Activated naive CD8-positive, alpha-beta T cell treated with anti-CD3 and anti-CD28 coated beads for 36 hours (primary cell): ENCODE measurements at places on chromosomes 11 and 22.

GRCh38 chr22:45212992-45213751 lies 27.5 kb downstream of the KIAA0930 start:
- DNase-seq = no peak

DNA sequence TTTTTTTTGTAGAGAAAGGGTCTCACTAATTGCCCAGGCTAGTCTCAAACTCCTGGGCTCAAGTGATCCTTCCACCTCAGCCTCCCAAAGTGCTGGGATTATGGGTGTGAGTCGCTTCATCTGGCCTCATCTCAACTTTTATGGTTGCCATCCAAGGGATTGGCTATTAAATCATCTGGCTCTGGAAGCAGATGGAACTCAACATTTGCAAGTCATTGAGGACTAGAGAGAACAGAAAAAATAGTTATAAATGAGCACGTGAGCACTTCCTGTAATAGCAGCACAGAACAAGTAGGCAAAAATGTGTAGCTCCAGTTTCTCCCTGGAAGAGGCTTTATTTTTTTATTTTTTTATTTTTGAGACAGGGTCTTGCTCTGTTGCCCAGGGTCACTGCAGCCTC lies 22.3 kb upstream of the PATL1 start:
- DNase-seq = no peak

- DNase-seq = no peak
Observed at GRCh38 chr11:123413636-123414035, 16.4 kb upstream of the GRAMD1B start.

- no peak for DNase-seq
Observed at GRCh38 chr11:64790205-64791095, 12.1 kb upstream of the SF1 start.

DNA sequence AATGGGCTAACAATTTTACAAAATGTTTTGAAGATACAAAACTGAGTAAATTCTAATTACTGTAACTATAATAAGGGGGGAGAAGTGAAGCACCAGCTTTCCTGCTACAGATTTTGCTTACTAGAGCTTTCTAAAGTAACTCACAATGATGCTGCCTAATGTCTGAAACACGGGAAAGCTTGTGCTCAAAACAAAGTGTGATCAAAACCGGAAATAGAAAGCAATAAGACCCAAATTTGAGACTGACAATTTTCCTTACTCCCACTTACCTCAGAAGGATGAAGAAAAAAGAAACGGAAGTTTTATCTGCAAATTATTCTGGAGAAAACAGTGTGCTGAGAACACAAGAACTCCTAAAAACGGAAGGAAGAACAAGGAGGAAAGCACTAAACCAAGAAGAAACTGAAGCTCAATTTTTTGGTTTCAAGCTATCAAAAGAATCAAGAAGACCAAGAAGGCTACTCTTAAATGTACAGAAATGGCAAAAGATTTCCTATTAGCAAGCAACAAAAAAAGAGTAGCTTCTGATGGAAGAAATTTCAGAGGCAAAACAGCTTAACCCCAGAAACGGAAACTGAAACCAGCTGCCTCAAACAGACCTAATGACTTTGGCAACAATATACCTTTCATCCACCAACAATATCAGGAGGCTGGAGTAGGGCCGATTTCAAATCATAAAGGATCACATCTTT lies 33.4 kb downstream of the AMBRA1 start:
- peak; percentile 16 for DNase-seq

GRCh38 chr22:32717337-32718240 lies 83.9 kb upstream of the TIMP3 start:
- DNase-seq = no peak

GRCh38 chr11:109940816-109941215 lies 152.4 kb upstream of the ZC3H12C start:
- no peak for DNase-seq

DNA sequence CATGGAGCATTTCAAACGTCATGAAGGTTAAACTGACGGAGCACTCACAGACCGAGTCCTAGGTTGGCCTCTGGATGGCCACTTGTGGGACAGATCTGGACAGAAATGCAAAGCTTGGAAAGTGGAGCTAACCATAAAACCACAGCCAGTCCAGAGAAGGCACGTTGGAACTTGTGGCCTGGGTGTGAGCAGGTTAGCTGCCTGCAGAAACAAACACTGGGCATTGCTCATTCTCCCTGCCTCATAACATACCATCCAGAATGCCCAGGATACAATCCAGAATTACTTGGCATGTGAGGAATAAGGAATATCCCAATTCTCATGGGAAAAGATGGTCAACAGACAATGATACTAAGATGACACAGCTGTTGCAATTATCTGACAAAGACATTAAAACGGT lies 1005.0 kb downstream of the TBC1D22A start:
- no peak for DNase-seq

DNA sequence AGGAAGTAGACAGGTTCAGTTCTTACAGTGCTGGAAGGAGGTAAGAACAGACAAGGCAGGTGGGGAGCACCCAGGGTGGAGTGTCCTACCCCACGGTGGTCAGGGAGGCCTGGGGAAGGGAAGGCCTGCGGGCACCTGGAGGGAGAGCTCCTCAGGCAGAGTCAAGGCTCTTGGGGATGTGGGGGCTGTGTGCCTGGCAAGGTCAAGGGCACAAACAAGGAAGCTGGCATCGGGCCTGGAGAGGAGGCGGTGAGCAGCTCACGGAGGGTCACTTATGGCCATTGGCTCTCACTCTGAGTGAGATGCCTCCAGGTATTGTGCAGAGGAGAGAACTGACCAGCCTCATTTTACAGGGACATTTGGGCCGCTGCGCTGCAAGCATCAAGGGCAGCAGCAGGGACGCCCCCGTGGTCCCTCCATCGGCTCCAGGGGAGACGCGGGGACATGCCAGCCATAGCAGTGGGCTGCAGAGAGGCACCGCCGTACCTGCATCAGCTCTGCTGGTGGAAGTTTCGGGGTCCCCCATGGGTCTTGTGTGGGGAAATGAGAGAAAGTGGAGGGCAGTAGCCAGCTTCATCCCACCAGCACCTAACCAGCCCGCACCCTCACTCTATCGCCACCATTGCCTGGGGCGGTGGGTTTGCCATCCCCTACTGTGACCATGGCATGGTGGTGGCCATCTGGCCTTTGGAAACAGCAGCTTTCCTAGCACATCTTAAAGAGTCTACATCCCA lies 37.5 kb upstream of the RTL6 start:
- DNase-seq = no peak

- peak; percentile 57 for DNase-seq
Observed at GRCh38 chr22:50209893-50210292, 9.1 kb downstream of the SELENOO start.

DNA sequence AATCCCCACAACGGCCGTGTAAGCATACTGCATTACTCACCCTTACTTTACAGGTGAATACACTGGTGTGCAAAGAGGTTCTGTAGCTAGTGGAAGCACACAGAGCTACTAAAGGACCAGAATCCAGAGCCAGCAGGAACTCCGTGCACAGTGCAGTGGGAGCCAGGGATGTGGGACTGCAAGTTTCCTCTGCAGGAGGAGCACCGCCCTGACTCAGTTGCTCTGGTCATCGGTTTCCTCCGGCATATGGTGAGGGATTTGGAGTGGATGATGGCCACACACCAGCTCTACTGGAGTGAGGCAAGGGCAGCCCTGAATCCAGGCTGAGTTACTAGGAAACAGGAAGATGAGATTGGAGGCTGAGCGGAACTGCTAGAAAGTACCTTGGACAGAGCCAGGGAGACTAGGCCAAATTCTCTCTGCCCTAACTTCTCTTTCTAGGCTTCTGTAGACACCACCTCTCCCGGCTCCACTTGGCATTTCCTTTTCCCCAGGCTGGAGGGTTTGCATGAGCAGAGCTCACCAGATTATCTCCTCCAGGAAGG lies 18.2 kb upstream of the C22orf42 start:
- no peak for DNase-seq

DNA sequence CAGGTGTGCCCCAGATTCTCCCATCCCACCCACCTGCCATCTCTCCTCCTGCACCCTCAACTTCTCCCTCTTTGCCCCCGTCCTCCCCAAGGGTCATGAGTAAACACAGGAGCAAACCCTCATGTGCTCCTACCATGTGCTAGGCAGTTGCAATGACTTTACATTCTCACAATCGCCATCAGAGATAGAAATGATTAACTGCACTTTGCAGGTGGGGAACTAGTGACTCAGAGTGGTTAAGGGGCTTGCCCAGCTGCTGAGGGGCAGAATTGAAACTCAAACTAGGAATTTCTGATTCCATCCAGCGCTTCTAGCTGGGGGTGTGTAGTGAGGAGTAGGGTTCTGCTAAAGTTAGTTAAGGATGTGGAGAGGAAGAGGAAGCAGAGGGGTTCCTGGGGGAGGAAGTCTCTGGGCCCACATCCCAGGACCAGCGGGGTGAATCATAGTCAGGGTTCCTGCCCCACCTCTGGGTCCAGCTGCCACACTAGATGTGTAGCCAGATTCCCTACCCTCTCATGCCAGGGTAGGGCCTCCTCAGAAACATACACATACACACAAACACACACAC lies 16.0 kb upstream of the PRG2 start:
- DNase-seq = peak; percentile 67

DNA sequence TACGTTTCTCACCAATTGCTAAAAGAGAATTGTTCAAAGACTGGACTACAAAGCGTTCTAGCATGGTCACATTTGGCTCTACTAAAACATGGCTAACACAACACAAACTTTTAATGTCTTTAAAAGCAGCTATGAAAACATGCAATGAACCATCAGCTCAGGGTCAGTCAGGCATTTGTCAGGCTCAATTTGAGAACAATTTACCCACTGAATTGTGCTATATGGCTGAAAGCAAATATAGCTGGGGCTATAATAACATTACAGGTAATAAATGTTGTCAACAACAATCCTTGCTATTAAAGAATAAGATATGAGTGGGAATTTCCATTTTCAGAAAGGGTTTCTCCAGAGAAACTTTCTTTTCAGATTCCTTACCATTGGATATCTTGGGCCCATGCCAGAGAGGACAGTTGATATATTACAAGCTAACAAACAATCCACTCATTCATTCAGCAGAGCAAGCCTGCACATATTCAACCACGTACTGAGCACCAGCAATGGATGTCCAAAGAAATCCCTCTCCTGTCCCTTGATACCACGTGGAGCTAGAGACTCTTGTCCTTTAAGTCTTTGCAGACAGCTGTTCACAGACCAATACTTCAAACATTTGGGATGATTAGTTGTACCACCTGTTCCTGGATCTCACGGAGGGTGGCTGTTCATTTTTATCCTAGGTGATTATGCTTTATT lies 82.5 kb upstream of the DDI1 start:
- no peak for DNase-seq

DNA sequence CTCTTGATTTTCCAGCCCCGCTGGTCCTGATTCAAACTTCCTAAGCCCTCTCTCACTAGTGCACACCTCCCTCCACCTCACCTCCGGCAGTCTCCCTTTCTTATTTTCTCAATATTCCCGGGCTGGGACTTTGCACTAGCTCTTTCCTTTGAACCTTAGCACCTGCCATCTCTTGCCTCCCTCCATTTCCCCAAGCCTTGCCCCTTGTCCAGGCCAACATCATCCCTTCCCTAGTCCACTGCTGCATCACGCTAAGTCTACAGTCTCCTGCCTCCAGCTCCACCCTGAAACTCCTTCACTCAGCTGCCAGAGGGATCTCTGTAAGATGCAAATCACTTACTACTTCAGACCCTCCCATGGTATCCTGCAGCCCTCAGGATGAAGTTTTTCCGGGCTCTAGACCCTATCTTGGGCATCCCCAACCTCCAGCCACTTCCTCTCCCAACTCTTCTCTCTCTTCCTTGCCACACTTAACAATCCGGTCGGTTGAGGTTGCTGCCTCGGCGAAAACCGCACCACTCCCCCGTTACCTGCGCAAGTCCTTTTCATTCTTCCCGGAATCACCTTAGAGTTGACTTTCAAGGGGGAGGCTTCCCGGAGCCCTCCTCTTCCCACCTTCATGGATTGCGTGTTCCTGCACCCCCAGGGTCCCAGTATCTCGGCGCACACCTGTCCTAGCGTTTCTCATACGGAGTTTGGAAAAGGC lies 42.7 kb downstream of the NECTIN1 start:
- DNase-seq = no peak

DNA sequence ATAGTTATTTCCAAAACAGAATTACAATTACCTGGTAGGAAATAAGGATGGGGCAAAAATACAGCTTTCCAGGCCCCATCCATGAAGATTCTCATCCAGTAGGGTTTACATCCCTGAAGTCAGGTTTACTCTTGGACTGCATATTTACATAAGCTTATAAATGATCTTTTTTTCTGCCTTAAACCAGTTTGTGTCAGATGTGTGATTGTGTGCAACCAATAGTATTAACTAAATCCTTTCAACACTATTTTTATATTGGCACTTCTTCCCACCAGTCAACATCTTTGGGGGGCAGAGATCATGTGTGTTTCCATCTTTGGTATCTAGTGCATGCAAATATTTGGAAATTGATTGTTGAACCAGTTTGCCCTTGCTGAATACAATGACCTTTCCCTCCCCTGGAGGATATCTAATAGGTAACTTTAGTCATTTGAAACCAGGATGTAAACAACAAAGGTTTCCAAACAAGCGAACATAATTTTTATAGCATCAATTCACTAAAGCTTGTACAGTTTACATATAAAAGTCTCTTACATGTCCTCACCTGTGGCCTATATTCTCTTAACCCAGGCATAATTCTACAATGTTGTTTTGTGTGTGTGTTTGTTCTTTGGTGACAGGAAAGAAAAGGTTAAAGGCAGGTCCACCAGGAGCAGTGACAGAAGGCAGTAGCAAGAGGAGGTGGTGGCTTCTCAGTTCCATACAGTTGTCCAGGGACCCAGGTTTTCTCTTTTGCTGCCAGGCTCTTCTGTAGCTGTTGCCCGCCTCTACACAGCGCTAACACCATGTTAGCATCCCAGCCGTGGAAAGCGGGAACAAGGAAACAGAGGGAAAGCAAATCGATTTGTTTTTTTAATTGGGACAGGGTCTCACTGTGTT lies 1.7 kb upstream of the ME3 start:
- DNase-seq = no peak

GRCh38 chr11:12455938-12456337 lies 78.6 kb downstream of the PARVA start:
- DNase-seq = no peak

DNA sequence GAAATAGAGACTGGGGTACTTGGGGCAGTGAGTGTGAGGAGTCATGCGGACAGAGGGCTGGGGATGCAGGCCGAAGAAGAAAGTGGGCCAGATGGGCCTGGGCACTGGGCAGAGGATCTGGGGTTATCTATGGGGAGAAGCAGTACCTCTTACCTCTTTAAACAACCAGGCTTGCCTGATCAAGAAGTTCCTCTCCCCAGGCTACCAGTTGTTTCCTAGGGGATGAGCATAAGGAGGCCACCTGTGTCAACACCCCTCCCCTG lies 98.4 kb upstream of the PITPNB start:
- no peak for DNase-seq

GRCh38 chr11:65224930-65225278 lies 36.9 kb upstream of the POLA2 start:
- no peak for DNase-seq
